ENCODE measurements at places on chromosomes 3 and 15. TPM values are rescaled to one million over a fixed set of nuclear protein-coding genes. Genes with fewer than 3 reads are reported as not detected.

GRCh38 chr15:42102646-42103235, 8.4 kb upstream of the PLA2G4D start:
- H3K36me3 ChIP-seq: no peaks in the 10 kb centered on the region
- H3K4me3 ChIP-seq: no peak overlapping the region
- DNase-seq: no peak
- no peak overlapping the region for H3K27ac ChIP-seq

- H3K27me3 ChIP-seq: no peaks in the 10 kb centered on the region
- H3K4me1 ChIP-seq: no peaks in the 10 kb centered on the region
- no peaks in the 10 kb centered on the region for H3K36me3 ChIP-seq
- DNase-seq: peak; percentile 49
- no peak overlapping the region for H3K27ac ChIP-seq
These were observed 45.2 kb downstream of the CDCP1 start for GRCh38 chr3:45100981-45101407.

DNA sequence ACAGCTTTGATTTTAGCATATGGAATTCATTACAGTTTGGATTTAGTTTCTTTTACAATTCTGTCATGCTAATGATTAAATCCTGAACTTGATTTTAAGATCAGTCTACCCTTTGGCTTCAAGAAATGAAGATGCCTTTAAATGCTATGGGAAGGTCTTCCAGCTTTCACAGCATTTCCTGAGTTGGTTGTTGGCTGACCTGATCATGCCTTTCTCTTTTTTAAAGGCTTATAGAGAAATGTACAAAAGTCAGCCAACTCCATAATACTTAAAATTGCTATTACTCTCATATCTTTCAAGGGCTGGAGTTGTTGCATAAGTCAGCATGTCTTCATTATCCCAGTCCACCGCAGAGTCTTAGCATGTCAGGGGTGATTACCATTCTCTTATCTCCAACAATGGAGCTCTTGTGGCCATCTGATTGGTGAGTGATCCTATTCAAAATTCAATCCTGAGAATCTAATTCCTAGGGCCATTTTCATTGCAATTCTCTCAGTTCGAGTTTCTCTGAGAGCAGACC, 123.8 kb downstream of the GMNC start:
- no peak overlapping the region for H3K27ac ChIP-seq
- H3K4me1 ChIP-seq: no peaks in the 10 kb centered on the region
- no peak overlapping the region for H3K4me3 ChIP-seq
- H3K36me3 ChIP-seq: no peaks in the 10 kb centered on the region

Gene CSNK1G1
- total RNA-seq: 20.3 TPM

Gene ACSBG1
- 1.9 TPM for total RNA-seq

All from left lung (tissue), 14 donors.